ENCODE measurements at places on chromosomes 3 and 15.

- DNase-seq, result no peak
Observed at GRCh38 chr15:76199106-76200082, 111.9 kb downstream of the ETFA start.

GRCh38 chr15:25838191-25838870 is 24.8 kb downstream of the ATP10A start:
- no peak for DNase-seq

GRCh38 chr15:67479781-67480505 is 41.0 kb upstream of the C15orf61 start:
- no peak for DNase-seq

- no peak for DNase-seq
Observed at GRCh38 chr3:17057321-17057720, 172.6 kb downstream of the PLCL2 start.

- no peak for DNase-seq
Observed at GRCh38 chr3:128369881-128370642, 96.6 kb downstream of the DNAJB8 start.

GRCh38 chr3:31692751-31693150 is 160.0 kb downstream of the STT3B start:
- no peak for DNase-seq

DNA sequence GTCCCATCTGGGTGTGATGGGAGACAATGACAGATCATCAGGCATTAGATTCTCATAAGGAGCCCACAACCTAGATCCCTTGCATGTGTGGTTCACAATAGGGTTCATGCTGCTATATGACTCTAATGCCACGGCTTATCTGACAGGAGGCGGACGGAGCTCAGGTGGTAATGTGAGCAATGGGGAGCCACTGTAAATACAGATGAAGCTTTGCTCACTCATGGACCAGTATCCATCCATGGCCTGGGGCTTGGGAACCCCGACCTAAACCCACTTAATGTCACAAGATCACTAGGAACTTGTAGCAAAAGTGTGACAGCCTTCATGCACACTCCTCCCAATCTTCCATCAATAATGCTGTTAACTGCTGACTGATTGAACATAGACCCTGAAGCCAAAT is 2.0 kb upstream of the FAM219B start:
- no peak for DNase-seq

DNA sequence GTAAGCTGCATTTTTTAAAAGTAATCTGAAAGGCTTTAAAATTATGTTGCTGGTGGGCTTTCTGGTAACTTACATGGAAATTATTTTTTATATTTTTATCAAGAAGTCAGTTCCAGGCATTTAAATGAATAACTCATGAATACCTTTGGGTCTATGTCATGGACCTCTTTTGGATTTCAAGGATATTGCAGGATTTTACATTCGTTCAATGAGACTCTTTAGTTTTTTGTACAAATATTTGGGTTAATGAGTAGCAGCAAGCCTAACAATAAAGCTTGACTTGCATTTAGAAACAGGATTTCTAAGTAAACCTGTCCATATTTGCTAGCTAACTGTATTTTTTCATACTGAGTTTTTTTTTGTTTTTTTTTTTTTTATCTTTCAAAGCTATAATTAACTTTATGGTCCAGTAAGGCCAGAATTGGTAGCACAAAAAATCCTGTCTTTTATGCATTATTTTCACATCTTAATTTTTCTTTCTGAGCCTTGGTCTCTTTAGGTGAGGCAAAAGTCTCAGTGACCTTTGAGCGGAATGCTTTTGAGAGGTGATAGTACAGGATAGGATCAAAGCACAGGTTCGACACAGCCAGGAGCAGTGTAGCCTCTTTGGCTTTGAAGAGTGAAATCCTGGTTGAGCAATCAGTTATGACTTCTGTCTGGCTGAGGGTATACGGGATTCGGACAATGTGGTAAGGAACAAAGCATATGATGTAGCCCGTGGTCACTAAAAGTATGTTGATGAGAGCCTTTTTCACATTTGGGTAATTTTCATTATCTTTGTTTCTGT is 4.8 kb downstream of the GPR171 start:
- DNase-seq, result no peak

- no peak for DNase-seq
Observed at GRCh38 chr3:185940951-185941350, 3.1 kb upstream of the TRA2B start.

DNA sequence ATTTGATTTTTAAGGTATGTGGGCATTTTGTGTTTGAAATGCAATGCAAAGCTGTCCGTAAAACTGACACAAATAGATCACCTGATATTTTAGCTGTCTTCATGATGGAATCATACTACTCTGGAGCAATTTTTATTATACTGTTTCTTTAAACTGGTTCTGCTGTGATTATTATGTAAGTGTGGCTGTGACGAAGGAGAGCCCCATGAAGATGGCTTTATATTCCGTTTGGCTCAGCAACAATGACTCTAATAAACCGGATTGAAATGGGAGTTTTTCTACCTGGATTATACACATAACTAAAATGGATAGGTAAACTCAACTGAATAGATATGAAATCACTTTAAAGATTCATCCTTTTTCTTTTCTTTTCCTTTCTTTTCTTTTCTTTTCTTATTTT is 9.4 kb downstream of the TLNRD1 start:
- no peak for DNase-seq

GRCh38 chr3:58800940-58801339 is 134.4 kb upstream of the FAM3D start:
- no peak for DNase-seq

DNA sequence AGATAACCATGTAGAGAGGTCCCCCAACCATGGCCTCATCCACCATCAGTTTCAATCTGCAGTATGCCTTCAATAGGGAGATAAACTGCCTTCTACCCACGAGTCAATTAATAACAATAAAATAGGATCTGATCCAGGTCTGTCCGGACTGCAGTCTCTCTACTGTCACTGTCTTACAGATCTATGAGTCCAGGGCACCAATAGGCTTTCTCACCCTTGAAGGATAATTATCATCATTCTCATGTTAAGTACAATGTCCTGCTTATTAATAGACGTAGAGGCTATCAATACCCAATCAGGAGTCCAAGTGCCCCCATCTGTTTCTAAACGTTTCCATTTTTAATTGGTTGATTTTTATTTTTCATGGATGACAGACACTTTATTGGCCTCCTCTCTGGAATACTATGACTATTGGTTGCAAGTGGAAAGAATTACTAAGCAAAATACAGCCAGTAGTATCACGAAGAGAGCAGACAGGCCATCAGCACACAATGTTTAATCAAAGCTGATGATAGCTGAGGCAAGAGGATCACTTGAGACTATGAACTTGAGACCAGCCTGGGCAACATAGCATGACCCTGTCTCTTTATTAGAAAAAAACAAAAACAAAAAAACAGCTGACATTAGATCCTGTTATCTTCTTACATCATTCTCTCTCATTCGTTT is 480.7 kb downstream of the MAGI1 start:
- DNase-seq, result no peak

- no peak for DNase-seq
Observed at GRCh38 chr3:177338697-177339219, 141.5 kb upstream of the TBL1XR1 start.

DNA sequence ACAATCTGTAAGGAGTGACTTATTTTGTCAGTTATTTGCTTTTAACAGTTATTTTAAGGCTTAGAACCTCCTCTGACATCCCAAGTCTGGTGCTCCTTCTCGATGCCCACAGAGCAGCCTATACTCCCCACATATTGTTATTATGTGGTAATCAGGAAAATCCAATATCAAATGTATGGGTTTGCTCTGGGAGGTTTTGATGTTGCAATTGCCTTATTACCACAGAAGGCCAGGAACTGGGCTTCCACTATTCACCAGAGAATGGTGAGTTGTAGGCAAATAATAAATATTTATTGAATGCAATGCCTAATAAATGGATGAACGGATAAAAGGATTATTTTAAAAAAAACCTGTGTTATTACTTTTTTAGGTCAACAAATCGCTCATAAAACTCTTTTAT is 12.2 kb downstream of the NEK10 start:
- no peak for DNase-seq

GRCh38 chr3:7447197-7447769 is 586.4 kb downstream of the GRM7 start:
- DNase-seq, result no peak

DNA sequence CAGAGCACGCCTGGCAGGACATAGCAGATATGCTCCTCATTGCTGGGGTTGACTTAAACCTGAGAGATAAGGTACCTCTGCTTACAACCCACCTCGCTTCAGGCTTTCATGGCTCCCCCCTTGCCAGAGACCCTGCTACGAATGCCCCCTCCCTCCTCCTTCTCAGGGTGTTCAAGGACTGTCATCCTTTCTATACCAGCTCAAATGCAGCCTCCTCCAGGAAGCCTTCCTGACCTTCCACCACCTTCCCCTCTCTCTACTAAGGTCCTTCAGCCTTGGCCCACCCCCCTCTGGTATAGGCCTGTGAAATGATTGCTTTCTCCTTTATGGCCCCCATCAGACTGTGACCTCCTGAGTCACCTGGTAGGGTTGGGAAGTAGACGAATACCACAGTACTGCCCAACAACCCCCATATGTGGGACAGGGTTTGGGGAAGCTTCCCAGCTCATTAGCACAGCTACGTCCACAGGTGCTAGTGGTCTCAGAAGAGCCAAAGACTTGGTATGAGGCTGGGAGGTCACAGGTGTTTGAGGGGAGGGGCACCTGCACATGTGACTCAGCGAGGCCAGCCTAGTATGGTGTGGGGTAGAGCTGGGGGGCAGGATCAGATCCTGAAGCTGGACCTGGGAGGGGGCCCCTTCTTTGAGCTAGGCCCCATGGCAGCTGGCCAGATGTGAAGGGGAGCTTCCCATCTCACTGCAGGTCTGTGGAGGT is 32.0 kb downstream of the ANKDD1A start:
- DNase-seq, result no peak

- DNase-seq, result no peak
Observed at GRCh38 chr3:29643034-29643425, 362.2 kb downstream of the RBMS3 start.

GRCh38 chr15:94306700-94307650 is 75.6 kb downstream of the MCTP2 start:
- peak; percentile 89 for DNase-seq

GRCh38 chr3:28745916-28746617 is 397.4 kb upstream of the AZI2 start:
- no peak for DNase-seq

All from activated CD4-positive, alpha-beta T cell treated with anti-CD3 and anti-CD28 coated beads, Interleukin-2, amount 50 U/mL, for 16 hours (primary cell).